ENCODE measurements at places on chromosomes 7 and 10. TPM values are rescaled to one million over a fixed set of nuclear protein-coding genes. Genes with fewer than 3 reads are reported as not detected.

LEP gene
- not detected for polyA plus RNA-seq

DNA sequence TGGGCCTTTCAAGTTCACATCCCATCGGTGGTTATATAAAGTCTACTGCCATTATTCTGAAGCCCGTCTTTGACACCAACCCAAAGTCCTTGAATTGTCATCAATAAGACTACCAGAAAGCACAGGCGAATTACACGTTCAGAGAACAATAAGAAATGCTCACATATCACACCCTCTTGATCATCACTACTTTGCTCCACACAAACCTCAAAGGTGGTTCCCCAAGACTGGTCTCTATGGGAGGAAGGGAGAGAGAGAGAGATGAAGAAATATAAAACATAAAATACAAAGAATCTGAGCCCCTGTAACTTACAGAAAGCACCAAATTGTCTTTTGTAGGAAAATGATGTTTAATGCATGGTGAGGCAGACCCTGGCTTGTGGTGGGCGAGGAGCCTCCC is 4.4 kb downstream of the HIPK2 start:
- no peak for DNase-seq

GRCh38 chr7:155258226-155258560 is 39.5 kb upstream of the INSIG1 start:
- peak; percentile 37 for DNase-seq

DNA sequence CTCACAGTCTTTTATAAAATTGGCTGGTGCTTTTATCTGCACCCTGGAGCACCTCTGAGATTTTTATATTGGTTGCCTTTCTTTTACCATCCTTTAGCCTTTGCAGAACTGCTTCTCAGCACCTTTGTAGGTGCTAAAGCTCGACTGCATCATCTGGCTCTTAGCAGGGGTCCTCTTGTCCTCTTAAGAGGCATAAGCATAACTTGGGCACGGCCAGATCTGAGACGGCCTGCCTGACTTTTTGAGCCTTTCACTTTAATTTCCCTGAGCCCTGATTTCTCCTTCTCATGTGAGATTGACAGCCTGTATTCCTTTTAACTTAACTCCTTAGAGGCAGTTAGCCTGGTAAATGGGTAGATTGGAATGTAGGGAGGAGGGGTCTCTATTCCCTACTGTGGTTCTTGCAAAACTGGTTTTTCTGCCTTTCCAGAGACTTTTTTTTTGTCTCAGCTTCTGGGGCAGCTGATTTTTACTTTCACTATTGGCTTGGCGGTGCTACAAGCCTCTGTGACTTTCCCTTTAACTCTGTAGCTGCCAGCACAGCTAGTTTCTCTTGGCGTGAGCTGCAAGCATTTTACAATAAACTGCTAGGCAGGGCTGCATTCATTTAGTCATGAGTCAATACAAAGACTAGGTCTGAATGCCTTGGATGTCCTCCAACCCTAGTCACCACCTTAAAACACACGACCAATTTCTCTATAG is 24.0 kb downstream of the ZPBP start:
- DNase-seq, result no peak

- no peak for DNase-seq
Measured at GRCh38 chr7:2008101-2008935, 224.4 kb downstream of the MAD1L1 start.

DNA sequence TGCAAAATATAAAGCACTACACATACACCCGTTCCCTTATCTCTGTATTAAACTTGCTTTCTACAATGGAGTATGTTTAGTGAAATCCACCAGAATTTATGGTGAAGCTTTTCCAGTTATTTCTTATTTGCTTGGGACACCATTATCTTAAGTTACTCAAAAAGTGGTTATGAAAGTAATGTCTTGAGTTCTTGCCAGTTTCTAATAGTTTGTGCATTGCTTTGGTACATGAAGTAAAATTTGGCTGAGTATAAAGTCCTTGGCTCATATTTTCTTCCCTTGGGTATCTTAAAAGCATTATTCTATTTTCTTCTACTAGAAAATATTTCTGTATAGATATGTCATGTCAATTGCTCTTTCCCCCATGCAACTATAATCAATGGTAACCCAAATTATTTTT is 85.2 kb downstream of the POLR1F start:
- no peak for DNase-seq

DNA sequence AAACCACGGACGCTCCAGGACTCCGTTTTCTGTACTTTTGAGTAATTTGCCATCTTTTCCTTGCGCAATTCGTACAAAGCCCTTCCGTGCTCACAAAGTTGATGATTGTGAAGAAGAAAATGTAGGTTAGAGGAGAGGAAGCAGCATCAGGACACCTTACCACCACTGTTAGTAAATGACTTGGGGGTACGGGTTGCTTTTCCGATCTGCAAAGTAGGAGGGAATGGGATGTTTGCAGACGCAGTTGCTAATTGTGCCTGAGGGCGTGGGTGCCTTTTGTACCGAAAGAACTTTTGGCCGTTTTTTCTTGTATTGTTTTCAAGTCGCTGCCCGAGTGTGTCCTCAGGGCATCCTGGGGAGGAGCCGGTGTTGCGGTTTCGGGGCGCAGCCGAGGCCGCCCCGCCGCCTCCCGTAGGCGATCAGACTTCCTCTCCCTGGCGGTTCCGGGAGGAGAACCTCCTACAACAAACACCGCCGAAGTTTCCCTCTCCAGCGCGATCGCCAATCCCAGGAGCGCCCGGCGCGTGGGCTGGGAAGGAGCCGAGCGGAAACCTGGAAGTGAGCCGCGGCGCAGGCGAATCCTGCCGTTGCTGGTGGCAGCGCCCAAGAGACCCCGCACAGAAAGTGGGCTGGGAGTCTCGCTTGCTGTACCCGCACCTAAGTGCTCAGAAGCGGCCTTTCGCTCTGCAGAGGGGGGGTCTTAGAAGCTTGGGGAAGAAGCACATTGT is 1.0 kb downstream of the PRR15 start:
- DNase-seq, result no peak

- DNase-seq, result no peak
Measured at GRCh38 chr10:124025660-124026588, 67.5 kb downstream of the CHST15 start.

- DNase-seq, result no peak
Measured at GRCh38 chr7:99005776-99006175, 127.4 kb downstream of the TRRAP start.

DNA sequence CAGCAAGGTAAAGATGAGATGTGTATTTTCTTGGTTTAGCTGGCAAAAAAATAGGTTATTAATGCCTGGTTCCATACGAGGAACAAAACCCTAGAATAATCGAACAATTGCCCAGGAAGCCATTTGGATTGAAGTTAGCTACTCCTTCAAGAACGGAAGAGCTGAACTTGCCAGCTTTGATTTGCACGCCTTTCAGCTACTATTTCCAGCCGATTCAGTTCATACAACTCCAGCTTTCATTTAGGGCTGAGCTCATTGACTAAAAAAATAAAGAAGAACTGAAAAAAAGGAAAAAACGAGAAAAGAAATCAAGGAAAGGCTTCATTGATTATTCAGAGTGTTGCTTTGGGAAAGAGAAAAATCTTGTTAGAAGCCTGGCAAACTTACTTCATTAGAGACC is 60.4 kb downstream of the PTN start:
- DNase-seq, result no peak

All from AG04450 (cell line).